ENCODE measurements at places on chromosomes 5 and 9. TPM values are rescaled to one million over a fixed set of nuclear protein-coding genes. Genes with fewer than 3 reads are reported as not detected.

The ANKRD34B gene
- total RNA-seq: not detected

The FBXL7 gene
- total RNA-seq: 4.9 TPM

The WDR31 gene
- total RNA-seq: 1.2 TPM

The PDCD1LG2 gene
- 0.82 TPM for total RNA-seq

Data from A375 (cell line).